ENCODE measurements at places on chromosomes 6 and 20.

GRCh38 chr6:111829998-111830397 is 43.3 kb downstream of the FYN start:
- no peak for DNase-seq

DNA sequence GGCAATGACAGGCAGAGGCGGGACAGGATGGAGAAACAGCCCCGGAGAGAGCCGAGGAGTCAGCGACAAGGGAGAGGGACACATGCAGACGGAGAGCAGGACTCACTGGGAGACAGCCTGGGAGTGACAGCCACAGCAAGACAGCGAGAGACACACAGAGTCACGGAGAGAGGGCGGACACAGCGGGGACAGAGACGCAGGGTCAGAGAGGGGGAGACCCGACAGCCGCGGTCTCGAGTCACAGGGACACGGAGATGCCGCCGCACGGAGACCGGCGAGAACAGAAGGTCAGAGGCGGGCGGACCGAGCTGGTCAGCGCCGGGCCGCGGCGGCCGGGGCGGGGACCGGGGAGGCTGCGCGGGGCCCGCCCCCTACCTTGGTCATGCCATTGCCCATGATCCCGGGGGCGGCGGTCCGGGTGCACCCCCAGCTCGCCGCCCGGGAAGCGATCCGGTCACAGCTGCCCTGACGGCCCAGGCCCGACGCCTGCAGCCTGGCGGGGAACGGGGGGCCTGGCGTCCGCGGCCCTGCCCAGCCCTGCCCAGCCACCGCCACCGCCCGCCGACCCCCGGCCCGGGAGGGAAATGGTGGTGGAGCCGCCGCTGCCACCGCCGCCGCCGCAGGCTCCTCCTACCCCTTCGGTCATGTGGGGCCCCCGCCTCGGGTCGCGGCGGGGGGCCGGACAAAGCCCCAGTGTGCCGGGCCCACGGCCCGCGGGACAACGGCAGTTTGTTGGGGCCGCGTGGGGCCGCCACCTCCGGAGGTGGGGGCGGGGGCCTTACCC is at the start of the genes DUSP15 and TTLL9:
Gene DUSP15, minus strand, starts transcription at position 586 of the 784 bp plus-strand sequence. Its CDS starts 190 bp downstream, at position 396.
Gene TTLL9, plus strand, starts transcription at position 693 of the 784 bp plus-strand sequence. CDS start 493 bp downstream, outside the sequence.
- no peak for DNase-seq

GRCh38 chr20:50731930-50732690 is 730 bp downstream of the PARD6B start:
- DNase-seq: no peak

DNA sequence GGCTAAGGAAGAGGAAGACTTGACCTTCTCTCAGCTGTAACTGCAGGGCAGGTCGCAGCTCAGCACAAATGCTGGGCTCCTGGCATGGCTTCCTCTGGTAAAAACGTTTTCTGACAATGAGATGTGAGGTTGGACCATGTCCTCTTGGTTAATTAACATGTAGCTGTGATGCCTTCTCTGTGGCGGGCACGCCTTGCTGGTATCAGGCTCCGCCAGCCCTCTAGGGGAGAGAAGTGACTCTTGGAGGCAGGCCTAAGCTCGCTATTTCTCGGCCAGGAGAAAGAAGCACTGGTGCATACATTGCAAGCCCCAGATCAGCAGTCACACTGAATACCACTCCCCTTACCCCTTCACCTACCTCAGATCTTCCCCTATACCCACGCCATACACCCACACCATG is 65.0 kb downstream of the QRSL1 start:
- DNase-seq: no peak
